ENCODE measurements at places on chromosomes 7 and 10.

- ATAC-seq = no peak
These were observed 258.1 kb downstream of the CACNA2D1 start for GRCh38 chr7:82185443-82185842.

GRCh38 chr10:43120116-43120928, 17.9 kb upstream of the CSGALNACT2 start:
- no peak for ATAC-seq

DNA sequence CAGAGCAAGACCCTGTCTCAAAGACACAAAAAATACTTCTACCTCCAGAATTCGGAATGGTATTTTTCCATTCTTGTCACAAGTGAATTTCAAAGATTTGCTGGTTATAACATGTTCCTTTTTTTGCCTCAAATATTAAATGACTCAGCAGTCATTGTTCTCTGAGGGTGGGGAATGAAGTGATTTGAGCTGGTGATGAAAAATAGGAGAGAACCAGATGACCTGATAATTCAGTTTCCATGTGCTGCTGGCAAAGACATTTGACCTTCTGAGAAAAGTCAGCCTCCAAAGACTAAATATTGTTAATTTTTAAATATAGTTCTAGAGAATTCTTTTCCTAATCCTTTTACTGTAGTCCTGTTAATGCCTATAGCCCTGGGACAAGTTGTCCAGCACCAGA, 78.9 kb downstream of the CACNB2 start:
- ATAC-seq = no peak

DNA sequence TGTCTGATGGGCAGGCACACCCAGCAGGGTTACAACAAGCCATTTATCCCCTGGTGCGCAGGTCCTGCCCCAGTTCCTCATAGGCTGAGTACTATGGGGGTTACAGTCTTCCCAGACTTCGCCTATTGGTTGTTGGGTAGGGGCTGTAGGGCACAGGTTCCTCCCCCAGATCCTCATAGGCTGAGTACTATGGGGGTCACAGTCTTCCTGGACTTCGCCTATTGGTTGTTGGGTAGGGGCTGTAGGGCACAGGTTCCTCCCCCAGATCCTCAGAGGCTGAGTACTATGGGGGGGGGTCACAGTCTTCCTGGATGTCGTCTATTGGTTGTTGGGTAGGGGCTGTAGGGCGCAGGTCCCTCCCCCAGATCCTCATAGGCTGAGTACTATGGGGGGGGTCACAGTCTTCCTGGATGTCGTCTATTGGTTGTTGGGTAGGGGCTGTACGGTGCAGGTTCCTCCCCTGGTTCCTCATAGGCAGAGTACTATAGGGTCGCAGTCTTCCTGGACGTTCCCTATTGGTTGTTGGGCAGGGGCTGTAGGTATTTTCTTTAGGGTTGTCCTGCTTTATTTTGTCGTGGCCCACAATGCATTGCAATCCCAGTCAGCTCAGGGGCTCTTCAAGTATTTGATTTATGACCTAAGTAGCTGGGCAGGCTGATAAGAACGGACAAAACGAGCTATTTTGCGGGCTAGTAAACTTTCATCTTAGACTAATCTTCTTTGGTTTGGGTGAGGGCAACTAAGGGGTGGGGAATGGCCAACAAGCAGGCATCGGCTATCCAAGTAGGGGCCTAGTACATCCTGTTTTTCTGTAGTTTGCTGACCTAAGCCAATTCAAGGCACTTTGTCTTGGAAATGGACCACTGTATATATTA, 3.4 kb downstream of the LRRC27 start:
- peak; percentile 16 for ATAC-seq

DNA sequence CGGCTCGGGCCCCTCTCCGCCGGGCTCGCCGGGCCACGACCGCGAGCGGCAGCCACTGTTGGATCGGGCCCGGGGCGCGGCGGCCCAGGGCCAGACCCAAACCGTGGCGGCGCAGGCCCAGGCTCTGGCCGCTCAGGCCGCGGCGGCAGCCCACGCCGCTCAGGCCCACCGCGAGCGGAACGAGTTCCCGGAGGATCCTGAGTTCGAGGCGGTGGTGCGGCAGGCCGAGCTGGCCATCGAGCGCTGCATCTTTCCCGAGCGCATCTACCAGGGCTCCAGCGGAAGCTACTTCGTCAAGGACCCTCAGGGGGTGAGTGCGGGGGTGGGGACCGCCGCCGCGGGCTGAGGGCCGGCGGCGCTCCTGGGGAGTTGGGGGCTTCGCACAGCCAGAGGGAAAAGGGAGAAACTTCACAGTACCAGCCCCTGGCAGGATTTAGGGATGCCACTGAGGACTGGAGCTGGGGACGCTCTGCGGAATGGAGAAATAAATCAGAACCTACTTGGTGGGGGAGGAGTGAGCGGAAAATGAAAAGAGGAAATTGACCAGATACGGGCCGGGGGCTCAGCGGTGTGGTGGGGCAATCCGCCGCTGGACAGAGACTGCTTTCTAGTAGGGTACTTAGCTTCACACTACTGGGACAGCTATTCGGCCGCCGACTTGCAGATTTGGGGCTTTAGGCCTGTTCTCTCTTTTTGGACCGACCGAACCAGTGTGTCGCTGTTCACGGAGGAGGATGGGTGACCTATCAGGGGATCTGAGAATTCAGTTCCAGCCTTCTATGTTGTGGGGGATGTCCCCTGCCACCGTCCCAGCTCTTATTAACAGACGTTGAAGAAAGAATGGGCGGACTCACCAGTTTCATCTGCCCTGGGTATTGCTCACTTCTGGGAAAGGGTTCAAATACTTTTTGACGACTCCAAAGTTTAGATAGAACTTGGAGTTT, 669 bp downstream of the PI4K2A start:
- peak; percentile 60 for ATAC-seq

- no peak for ATAC-seq
These were observed 32.2 kb upstream of the ZNF438 start for GRCh38 chr10:31063841-31064240.

GRCh38 chr7:68787566-68787965, 810.7 kb upstream of the AUTS2 start:
- ATAC-seq = no peak

- peak; percentile 85 for ATAC-seq
These were observed 95.2 kb downstream of the PLCE1 start for GRCh38 chr10:94088926-94089381.

DNA sequence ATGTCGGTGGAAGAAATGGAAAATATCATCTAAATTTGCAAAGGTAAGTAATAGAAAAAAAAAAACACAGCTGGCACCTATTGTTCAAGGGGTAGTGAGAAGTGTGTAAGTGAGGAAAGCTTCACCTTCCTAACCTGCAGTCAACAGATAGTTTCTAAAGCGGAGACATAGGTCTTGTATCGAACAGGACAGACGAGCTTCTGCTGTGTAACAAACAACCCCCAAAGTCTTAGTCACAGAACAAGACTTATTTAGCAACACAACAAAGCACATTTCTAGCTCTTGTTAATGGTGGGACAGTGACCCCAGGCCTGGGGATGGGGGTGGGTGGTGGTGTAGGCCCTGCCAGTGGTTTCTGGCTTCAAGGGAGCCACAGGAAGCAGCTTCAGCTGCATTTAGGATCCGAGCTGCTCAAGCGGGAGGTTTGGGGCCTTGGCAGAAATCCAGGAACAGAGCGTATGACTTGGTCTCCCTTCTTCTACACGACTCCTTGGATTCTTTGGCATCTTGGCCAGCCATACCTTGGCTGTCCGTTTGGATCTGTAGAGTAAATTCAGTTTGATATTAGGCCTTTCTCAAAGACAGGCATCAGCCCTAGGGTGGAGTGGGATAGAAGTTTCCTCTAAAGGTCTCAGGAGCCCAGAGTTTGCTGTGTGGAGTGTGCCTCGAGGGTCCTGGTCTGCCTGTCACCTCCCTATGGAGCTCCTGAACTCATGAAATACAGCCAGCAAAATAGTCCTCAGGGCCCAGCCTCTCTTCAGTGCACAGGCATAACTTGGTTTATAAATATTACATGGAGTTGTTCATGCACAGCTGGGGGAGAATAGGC, 56.9 kb upstream of the SHH start:
- ATAC-seq = no peak

- ATAC-seq = no peak
These were observed 50.7 kb upstream of the ITGB8 start for GRCh38 chr7:20279979-20280378.

- ATAC-seq = no peak
These were observed 33.3 kb downstream of the CYCS start for GRCh38 chr7:25091779-25092178.

DNA sequence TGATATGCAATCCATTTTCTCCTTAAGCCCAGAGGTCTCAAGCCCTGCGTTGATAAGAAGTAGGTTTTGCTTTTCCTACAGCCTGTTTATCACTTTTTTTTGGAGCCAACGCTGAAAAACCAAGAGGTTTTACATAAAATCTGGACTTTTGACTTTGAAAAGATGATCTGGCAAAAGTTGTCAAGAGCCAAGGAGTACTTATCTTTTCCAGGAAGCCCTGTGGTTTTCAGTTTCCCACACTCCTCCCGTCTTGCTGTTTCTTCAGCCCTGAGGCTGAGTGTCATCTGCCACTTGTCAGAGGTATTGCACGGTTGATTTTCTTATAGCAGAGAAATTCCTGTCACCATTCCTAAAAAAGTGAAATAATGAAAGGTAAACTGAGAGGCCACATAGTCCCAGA, 108.7 kb downstream of the TYW1 start:
- no peak for ATAC-seq

DNA sequence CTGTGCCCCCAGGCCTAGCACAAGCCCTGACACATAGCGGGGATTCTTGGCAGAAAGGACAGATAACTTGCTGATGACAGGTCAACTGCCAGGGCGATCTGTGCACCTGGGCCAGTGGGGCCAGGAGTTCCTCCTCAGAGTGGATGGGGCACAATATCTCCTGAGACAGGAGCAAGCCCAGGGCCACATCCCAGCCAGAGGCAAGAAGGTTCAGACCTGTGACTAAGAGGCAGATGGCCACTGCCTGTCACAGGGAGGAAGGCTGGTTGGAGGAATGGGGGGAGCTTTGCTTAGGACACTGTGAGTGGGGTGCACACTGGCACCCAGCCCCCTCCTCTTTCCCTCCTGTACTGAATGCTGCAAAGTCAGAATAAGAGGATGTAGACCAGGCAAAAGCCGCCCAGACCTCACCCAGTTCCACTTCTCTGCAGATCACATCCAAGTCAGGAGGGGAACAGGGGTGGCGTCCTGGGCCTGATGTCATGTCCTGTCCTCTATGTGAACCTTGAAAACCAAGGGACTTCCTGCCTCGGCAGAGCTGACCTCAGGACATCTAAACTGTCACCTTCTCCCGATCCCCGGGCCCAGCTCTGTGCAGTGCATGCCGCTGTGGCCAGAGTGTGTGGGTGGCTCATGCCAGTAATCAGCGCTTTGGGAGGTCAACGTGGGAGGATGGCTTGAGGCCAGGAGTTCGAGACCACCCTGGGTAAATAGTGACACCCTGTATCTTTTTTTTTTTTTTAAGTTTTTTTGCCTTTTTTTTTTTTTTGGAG, 1.3 kb downstream of the GUSB start:
- peak; percentile 37 for ATAC-seq

DNA sequence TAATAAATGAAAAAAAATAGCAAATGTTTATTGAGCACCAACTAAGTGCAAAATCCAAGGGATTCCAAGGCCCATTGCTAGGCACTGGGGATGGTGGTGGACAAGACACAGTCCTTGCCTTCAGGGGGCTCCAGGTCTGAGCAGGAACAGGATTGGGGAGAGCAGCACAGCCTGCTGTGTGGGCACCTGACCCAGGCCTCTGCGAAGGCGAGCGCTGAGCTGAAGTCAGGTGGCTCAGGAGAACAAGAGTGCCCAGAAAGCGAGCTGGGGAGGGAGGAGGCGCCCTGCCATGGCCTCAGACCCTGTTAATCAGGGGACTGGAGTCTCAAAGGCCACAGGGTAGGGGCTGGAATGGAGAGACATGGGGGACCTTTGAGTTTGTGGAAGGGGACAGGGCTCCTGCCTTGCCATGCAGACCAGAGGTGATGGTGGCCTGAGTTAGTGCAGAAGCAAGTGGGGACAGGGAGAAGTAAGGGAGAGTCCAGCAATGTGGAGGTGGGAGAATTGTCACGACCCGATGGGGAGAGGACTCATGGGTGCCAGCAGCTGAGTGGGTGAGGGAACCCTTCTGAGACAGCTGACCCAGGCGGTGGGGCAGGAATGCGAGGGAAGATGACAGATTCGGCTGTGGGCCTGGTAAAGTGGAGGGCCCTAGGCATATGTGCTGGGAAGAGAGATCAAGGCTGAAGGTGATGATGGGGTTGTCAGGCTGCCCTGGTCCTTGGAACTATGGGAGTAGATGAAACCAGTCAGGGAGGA, 4.1 kb upstream of the ORAI2 start:
- no peak for ATAC-seq

- ATAC-seq = peak; percentile 39
These were observed 36.2 kb upstream of the PPIF start for GRCh38 chr10:79310911-79311573.

- ATAC-seq = no peak
These were observed 220.0 kb downstream of the FAM107B start for GRCh38 chr10:14554491-14555205.

- no peak for ATAC-seq
These were observed 133.4 kb upstream of the PFKP start for GRCh38 chr10:2933924-2934323.

- no peak for ATAC-seq
These were observed 312.4 kb upstream of the DGKB start for GRCh38 chr7:15214976-15215375.

DNA sequence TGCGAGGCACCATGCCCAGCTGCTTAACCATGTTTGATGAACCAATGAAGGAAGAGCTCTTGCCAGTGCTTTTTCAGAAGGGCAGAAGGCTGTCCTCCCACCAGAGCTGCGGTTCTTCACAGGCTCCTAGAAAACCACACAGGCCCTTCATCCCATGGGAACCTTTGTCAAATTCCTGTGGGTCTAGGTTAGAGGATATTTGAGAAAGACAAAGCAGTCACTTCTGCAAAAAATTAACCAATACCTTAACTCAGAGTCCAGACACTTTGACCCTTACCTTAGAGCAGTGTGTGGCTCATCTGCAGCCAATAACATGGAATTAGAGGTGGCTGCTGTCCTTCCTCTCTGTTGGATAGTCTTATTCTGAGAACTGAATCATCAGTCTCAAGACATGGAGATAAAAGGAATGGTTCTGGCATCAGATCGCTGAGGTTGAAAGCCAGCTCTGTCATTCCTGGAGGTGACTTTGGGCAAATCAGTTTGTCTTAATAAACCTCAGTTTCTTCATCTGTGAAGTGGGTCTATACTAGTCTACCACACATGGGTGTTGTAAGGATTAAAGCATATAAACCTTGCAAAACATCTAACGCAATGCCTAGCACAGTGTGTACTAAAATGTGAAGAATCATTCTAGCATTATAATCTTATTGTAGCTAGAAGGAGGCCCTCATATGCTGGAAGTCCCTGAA, 65.1 kb upstream of the PIP4K2A start:
- no peak for ATAC-seq

DNA sequence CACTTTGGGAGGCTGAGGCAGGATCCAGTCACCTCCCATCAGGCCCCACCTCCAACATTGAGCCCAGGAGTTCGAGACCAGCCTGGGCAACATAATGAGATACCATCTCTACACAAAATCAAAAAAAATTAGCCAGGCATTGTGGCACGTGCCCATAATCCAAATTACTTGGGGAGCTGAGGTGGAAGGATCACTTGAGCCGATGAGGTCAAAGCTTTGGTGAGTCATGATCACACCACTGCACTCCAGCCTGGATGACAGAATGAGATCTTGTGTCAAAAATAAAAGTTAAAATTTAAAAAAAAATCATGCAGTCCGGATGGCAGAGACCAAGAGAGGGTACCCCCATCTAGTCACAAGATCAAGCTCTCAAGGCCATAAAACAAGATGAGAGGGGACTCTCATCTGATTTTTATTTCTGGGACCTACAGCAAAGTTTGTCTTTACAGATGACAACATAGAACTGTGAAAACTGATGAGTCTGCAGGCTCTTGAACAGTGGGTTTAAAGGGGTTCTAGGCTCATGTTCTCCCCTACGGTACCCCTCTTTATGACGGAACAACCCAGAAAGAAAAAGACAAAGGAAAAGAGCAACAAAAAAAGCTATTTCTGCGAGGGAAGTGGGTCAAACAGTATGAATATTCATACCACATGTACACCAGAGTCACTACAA, 28.9 kb upstream of the CREB3L2 start:
- no peak for ATAC-seq
